Purkinje cell (primary cell): ENCODE measurements at places on chromosomes 1 and 21. TPM values are rescaled to one million over a fixed set of nuclear protein-coding genes. Genes with fewer than 3 reads are reported as not detected.

Gene SMIM11
- polyA plus RNA-seq: 10.0 and 28.7 TPM in 2 replicates

Gene FAM72A
- 1.7 and 3.9 TPM in 2 replicates for polyA plus RNA-seq

Gene CYP2J2
- polyA plus RNA-seq: 0.52 and 2.2 TPM in 2 replicates

Gene PSRC1
- polyA plus RNA-seq: 4.5 TPM in 1 of 2 replicates, not detected in the other

Gene ETS2
- 9.9 and 11.8 TPM in 2 replicates for polyA plus RNA-seq

Gene ENO1
- 109 and 191 TPM in 2 replicates for polyA plus RNA-seq

Gene TMEM240
- not detected in 2 replicates for polyA plus RNA-seq

Gene MYBPH
- not detected in 2 replicates for polyA plus RNA-seq

Gene KMO
- polyA plus RNA-seq: 0.65 TPM in 1 of 2 replicates, not detected in the other

Gene TARBP1
- 17.2 and 22.4 TPM in 2 replicates for polyA plus RNA-seq

Gene CGN
- 0.18 and 1.5 TPM in 2 replicates for polyA plus RNA-seq

Gene CELSR2
- 4.2 and 6.6 TPM in 2 replicates for polyA plus RNA-seq

Gene YY1AP1
- 16.3 and 25.6 TPM in 2 replicates for polyA plus RNA-seq

Gene PAX7
- not detected in 2 replicates for polyA plus RNA-seq

Gene TMOD4
- polyA plus RNA-seq: not detected in 2 replicates

Gene ITGB2
- not detected in 2 replicates for polyA plus RNA-seq

Gene GCSAML
- 0.06 and 1.9 TPM in 2 replicates for polyA plus RNA-seq

Gene CLCNKB
- polyA plus RNA-seq: not detected in 2 replicates

Gene GSTM2
- 87.9 and 100 TPM in 2 replicates for polyA plus RNA-seq

Gene COA7
- polyA plus RNA-seq: 6.2 and 7.2 TPM in 2 replicates

Gene CHRM3
- polyA plus RNA-seq: 9.5 TPM in 1 of 2 replicates, not detected in the other

Gene FCRL2
- not detected in 2 replicates for polyA plus RNA-seq

Gene B4GALT3
- 6.5 and 12.7 TPM in 2 replicates for polyA plus RNA-seq

Gene SPATA21
- not detected in 2 replicates for polyA plus RNA-seq

Gene FLG2
- not detected in 2 replicates for polyA plus RNA-seq

Gene PAFAH2
- 0.34 and 2.4 TPM in 2 replicates for polyA plus RNA-seq

Gene DMRTB1
- not detected in 2 replicates for polyA plus RNA-seq

Gene CR2
- polyA plus RNA-seq: not detected in 2 replicates

Gene CSMD2
- polyA plus RNA-seq: 0.43 and 0.85 TPM in 2 replicates

Gene KCNT2
- 1.9 and 3.4 TPM in 2 replicates for polyA plus RNA-seq

Gene HCN3
- polyA plus RNA-seq: 1.5 and 4.9 TPM in 2 replicates

Gene HPDL
- not detected in 2 replicates for polyA plus RNA-seq

Gene PTPN22
- 0.58 and 2.0 TPM in 2 replicates for polyA plus RNA-seq

Gene KCNE2
- 0.31 TPM in 1 of 2 replicates, not detected in the other for polyA plus RNA-seq

Gene TIAM1
- polyA plus RNA-seq: 99.7 and 155 TPM in 2 replicates

Gene AJAP1
- polyA plus RNA-seq: 7.4 TPM in 2 replicates

Gene AMY1B
- polyA plus RNA-seq: not detected in 2 replicates

Gene DHRS3
- polyA plus RNA-seq: 0.38 and 0.87 TPM in 2 replicates

Gene NMNAT2
- 21.6 and 26.8 TPM in 2 replicates for polyA plus RNA-seq

Gene MMEL1
- polyA plus RNA-seq: not detected in 2 replicates

Gene OR2L2
- 0.21 TPM in 1 of 2 replicates, not detected in the other for polyA plus RNA-seq

Gene C8A
- polyA plus RNA-seq: not detected in 2 replicates
